ENCODE measurements at places on chromosomes 1 and 21.

GRCh38 chr1:56320464-56321149 is 258.8 kb downstream of the PLPP3 start:
- no peak for DNase-seq

- peak; percentile 91 for DNase-seq
These were observed 817 bp upstream of the PMVK start for GRCh38 chr1:154937085-154937987.

GRCh38 chr1:225888898-225889601 is at the start of gene LEFTY1:
Gene LEFTY1, minus strand, starts transcription at chr1:225889146. Its CDS starts 80 bp downstream, at chr1:225889066.
- DNase-seq = no peak

- DNase-seq = no peak
These were observed 44.7 kb upstream of the ZNF644 start for GRCh38 chr1:91066538-91066937.

DNA sequence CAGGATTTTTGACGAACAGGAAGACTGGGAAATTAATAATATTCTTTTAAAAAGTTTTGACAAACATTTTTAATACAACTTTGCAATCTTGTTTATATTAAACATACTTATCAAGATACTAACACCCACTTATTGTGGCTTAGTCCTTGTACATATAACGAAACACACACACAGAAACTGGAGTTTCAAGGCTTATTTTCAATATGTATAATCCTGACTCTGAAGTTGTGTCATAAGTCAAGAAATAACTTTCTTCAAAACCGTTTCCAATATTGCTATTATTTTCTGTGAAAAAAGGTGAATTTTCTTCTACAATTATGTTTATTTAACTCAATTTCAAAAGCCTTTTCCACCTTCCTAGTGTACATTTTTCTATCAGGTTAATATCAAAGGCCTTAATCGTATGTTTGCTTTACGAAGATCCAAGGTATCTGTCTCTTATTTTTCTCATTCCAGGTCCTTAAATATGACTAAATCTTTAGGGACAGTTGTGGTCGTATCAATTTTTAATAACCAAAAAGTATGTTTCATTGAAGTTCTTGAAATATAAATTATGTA is 1.8 kb downstream of the CDKN2C start:
- peak; percentile 21 for DNase-seq

DNA sequence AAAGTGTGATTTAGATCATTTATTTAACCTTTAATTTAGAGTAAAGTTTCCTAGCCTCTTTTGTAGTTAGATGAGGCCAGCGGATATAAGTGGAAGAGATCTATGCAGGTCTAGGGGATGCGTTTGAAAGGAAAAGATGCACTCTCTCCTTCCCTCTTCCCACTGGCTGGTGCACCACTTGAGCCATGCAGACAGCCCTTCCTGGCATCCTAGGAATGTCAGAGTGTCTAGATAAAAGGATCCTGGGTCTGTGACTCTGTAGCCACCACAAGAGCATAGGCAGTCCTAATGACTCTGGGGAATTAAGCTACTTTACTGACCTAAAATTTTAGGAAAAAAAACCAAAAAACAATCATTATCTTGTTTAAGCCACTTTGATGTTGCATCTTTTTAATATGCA is 16.0 kb upstream of the STUM start:
- DNase-seq = no peak

- DNase-seq = no peak
These were observed 57.9 kb downstream of the CENPF start for GRCh38 chr1:214660900-214661299.

DNA sequence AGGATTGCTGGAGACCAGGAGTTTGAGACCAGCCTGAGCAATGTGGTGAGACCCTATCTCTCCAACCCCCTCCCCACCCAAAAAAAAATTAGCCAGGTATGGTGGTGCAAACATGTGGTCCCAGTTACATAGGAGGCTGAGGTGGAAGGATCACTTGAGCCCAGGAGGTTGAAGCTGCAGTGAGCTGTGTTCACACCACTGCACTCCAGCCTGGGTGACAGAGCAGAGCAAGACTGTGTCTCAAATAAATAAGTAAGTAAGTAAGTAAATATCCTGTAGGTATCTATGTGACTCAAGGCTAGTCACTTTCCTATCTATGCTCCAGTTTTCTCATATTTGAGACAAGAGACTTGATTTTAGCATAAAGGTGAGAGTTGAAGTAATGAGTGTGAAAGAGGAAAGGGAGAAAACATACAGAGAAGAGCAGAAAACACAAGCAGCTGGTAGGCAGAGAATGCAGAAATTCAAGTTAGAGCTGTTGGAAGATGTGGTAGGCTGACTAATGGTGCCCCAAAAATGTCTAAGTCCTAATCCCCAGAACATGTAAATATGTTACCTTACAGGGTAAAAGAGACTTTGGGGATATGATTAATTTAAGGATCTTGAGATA is 7.5 kb downstream of the PPP1R12B start:
- no peak for DNase-seq

GRCh38 chr1:44546403-44547053 is 127.8 kb downstream of the TMEM53 start:
- no peak for DNase-seq

- DNase-seq = peak; percentile 35
These were observed 4.0 kb downstream of the ARHGEF19 start for GRCh38 chr1:16208270-16208987.

DNA sequence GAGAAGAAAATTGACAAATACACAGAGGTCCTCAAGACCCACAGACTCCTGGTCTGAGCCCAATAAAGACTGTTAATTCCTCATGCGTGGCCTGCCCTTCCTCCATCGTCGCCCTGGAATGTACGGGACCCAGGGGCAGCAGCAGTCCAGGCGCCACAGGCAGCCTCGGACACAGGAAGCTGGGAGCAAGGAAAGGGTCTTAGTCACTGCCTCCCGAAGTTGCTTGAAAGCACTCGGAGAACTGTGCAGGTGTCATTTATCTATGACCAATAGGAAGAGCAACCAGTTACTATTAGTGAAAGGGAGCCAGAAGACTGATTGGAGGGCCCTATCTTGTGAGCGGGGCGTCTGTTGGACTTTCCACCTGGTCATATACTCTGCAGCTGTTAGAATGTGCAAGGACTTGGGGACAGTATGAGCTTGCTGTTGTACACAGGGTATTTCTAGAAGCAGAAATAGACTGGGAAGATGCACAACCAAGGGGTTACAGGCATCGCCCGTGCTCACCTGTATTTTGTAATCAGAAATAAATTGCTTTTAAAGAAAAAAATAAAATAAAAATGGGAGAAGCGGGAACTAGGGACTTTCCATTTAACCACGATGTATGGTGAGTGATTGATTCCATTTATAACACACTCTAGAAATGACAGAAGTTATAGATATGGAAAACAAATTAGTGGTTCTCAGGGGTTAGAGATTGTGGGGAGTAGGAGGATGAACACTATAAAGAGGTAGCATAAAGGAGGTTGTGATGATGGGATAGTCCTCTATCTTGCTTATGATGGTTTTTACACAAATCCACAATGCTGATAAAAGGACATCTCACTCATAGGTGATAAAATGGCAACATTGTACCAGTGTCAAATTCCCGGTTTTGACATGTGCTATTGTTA is 244.7 kb downstream of the MRPL39 start:
- no peak for DNase-seq

DNA sequence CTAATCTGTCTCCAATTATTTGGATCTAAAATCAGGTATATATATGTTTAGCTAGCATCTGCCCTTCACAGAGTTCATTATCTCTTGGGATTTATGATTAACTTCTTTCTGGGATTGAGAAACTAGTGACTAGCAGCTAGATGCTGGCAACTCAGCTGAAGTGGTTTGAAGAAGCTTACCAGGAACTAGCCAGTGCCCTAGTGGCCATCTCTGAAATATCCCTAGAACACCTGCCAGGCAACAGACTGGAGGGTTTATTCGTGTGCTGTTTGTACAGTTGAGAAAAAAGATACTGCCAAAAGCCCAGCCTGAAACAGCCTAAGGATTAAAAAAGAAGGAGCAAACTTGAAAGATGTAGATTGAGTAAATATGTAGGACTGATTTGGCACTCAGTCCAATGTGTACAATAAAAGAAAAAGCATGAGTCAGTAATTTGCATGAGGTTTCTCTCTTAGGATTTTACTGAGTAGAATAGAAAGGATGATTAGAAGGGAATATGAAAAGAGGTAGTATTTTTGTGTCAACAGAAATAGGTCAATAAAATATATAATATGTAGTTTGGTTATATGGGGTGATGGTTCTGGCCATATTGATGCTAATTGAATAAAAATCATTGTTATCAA is 1144.6 kb upstream of the ADGRL2 start:
- no peak for DNase-seq

DNA sequence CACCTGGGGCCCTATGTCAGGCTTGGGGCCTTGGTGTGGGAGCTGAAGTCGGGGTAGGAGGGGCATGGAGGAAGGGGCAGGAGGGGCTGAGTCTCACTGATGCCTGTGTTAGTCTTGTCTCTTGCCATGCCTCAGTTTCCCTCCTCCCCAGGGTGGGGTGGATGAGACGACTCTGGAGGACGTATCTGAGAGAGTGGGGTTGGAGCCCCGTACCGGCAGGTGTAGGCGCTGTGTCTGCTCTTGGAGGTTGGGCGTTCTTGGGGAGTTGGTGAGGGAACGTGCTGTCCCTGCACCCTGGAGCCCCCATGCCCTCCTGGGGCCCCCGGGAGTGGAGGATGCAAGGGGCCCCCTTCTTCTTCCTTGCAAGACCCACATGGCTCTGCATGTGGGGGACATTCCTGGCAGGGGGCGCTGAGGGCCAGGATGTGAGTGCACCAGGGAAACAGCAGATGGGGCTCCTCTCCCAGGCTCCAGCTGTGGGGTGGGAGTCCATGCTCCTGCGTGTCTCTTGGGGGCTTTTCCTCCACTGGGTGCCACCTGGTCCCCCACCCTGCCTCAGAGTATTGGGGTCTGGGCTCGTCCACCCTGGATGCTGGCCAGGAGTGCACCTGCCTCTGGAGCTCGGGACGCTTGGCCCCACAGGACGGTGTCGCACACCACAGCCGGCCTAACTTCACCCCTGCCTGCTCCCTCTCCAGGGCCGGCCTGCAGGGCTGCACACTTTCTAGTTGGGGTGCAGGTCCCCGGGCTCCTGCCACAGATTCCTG is 1.4 kb upstream of the TNFRSF14 start:
- no peak for DNase-seq

GRCh38 chr1:50930193-50930592 is 29.9 kb downstream of the FAF1 start:
- peak; percentile 3 for DNase-seq

- DNase-seq = no peak
These were observed 330.8 kb downstream of the NPHP4 start for GRCh38 chr1:5661196-5662085.

- no peak for DNase-seq
These were observed 48.5 kb downstream of the BACE2 start for GRCh38 chr21:41216486-41216885.

GRCh38 chr21:34579411-34579810 is 35.5 kb downstream of the RCAN1 start:
- DNase-seq = peak; percentile 81

DNA sequence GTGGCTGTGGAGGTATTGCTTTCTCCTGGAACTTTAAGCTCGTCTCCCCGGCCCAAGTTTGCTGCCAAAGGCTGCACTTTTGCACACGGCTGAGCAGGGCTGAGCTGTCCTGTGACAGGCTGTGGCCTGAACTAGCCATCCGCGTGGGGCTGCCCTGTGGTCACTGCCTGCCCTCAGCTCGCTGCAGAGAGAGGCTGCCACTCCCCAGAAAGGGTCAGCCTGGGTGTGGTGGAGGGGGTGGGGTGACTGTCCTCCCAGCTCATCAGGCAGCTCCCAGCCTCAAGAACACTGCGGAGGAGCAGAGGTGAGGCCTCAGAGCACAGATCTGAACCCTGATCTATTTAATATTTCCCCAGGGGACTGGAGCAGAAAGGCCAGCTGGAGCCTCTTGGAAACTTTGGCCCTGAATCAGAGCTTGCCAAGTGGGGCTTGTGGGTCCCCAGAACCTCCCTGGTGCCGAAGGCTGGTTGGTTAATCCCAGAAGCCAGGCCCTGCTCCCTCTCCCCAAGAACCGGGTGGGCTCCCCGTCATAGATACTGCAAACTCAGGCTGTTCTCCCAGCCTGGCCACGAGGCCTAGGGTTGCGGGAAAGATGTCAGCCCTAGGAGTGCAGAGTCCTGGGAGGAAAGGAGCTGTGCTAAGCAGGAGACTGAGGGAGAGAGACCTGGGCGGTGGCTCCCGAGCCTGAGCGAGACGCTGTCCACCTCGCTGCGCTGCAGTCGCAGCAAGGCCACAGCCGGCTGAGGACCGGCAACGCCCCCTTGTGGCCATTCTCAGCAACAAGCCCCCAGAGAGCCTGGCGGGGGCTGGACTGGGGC is 125.1 kb upstream of the IPO9 start:
- peak; percentile 82 for DNase-seq

- peak; percentile 93 for DNase-seq
These were observed 1.7 kb downstream of the CLDN14 start for GRCh38 chr21:36478207-36478701.

DNA sequence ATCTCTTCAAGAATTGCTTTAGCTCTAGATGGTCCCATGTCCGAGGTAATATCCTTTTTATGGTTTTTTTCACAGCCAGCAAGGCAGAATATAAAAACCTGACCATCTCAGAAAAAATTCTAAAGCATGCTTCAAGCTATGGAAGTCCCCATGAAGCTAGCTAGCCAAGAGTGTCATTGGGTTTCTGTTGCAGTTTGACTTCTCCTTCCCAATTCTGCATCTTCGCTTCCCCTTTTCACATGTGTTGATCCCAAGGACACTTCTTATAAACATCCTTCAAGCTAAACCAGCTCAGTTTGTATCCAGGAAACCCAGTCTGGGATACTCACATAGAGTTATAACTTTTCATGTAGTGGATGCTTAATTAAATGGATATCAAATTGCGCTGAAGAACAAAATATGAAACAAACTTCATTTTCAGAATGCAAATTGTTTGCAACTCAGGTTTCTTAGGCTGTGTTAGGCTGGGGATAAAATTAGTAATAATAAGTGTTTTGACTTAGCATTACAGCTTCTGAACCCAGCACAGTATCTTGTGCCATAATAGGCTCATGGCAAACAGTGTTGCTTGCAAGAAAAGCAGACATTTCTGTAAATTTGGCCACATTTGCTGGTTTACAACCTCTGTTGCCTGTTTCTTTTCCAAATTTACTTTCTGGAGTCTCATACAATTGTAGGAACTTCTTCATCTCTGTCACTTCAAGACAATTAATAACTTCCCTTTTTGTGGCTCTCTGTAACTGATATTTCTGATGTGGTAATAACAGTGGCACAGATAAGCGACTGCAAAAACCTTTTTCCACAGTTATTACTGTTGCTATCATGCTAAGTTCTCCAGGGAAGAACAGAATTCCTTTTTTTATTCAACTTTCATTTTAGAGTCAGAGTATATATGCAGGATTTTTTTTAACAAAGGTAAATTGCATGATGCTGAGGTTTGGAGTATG is 53.2 kb downstream of the NCAM2 start:
- no peak for DNase-seq

GRCh38 chr1:37098237-37098636 is 63.9 kb upstream of the GRIK3 start:
- DNase-seq = no peak

DNA sequence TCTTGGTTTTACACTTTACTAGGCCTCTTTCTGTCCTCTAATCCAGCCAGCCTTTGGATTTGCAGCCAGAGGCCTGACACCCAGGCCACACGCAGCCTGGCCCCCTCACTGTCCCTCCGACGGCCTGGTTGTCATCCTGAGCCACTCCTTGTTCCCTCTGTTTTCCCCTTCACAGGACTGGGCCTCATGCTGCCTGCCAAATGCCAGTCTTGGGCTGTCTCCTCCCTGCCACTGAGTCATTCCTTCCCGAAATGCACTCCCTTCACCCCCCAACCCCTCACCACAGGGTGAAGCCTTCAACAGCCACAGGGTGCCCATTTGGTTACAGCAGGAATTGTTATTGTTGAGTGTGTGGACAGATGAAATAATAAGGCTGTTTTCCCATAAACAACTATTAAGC is 21.3 kb downstream of the ACOT11 start:
- peak; percentile 80 for DNase-seq
